ENCODE measurements at places on chromosomes 7 and 10.

DNA sequence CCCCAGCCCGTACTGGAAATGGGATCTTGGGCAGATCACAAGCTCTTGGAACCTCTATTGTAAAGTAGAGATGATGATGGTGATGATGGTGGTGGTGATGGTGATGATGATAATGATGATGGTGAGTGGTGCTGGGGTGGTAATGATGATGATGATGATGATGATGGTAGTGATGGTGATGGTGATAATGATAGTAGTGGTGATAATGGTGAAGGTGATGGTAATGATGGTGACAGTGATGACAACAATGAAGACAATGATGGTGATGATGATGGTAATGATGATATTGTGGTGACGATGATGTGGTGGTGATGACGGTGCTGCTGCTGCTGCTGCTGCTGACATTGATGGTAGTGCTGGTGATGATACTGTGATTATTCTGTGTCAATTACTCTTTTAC lies 91.0 kb upstream of the AFAP1L2 start:
- DNase-seq, result no peak

GRCh38 chr10:12529976-12530375 lies 180.6 kb downstream of the CAMK1D start:
- DNase-seq, result no peak

DNA sequence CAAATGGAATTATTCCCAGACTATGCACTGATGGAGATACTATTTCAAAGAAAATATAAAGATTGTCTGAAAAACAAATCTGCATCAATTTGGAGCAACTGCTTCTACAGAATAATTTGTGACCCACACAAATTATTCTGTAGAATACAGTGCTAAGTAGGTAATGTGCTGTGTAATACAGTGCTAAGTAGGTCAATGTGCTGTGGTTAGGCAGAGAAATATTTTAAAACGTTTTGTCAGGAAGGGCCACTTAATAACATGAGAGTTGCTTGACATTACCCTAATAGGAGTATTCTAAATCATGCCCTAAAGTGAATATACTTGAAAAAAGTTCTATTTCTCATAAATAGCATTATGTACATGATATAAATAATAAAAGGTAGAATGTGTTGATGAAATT lies 116.5 kb upstream of the KCND2 start:
- DNase-seq, result no peak

DNA sequence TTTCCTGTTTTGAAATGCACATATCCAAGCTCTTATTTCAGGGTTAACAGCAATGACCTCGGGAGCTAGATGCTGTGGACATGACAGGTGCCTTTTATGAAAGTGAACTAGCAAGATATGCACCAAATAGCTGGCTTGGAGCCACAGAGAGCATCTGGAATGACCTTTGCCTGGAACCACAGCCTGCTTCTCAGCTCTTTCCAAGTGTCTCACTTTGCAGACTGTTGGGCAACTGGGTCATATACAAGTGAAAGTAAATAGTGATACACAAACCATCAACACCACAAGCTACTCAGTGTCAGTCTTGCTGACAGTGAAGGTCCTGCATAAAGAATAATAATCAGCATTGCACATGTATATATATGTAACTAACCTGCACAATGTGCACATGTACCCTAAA lies 183.5 kb downstream of the RNF133 start:
- DNase-seq, result no peak

DNA sequence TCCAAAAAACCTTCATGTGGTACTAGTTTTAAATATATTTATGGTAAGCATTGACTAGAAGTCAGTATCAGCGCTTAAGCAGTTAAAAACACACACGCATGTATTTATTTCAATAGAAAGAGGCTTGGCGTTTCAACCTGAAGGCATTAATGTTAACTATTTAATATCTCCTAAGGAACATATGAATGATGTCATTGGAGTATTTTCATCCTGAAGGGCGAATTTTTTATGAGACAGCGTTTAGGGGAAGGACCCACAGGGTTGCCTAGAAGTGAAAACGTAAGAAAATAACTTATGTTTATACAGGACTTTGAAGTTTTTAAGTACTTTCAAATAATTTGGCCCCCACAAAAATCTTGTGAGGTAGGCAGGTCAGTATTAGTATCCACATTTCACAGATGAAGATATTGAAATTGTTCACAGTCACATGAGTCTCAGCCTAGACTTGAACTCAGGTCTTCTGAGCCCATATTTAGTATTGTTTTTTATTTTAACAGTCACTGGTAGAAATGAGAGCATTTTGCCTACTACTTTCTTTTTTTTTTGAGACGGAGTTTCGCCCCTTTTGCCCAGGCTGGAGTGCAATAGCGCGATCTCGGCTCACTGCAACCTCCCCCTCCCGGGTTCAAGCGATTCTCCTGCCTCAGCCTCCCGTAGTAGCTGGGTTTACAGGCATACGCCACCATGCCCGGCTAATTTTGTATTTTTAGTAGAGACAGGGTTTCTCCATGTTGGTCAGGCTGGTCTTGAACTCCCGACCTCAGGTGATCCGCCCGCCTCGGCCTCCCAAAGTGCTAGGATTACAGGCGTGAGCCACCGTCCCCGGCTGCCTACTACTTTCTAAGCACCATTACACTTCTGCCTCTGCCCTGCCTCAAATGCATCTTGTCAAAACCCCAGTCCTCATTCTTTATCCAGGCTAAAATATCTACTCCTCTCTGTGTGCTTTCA lies 1.8 kb downstream of the SLK start:
- DNase-seq, result no peak

GRCh38 chr7:25786936-25787335 lies 365.1 kb upstream of the NFE2L3 start:
- DNase-seq, result no peak

GRCh38 chr7:24926623-24927524 lies 53.1 kb downstream of the OSBPL3 start:
- no peak for DNase-seq

- DNase-seq, result no peak
These were observed 16.2 kb downstream of the SORBS1 start for GRCh38 chr10:95544783-95545500.

DNA sequence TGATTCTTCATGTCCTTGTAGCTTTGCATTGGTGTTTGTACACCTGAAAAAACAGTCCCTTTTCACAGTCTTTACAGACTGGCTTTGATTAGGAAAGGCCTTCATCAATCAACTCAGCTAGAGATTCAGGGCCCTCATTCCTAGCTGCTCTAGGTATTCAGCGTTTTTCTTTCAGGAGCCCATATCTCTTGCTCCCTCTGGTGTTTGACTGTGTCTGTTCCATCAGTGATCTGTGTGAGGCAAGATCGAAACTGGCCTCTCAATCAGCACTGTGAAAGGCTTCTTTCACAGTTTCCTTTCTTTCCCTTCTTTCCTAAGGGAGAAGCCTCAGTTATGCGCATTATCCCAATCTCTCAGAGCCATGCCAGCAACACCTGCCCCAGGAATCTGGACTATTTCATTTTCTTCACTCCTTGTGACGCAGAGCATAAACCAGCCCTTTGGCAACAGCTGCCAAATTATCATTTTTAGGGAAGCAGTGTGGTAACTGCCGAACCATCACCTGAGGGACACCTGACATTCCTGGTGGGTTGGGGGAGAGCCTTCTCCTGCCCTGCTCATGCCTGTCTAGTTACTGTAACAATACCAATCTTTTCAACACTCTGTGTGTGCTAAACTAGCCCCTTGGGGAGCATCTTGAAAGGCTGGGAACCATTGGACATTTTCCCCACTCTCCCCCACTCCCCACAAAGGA lies 75.7 kb upstream of the CCDC71L start:
- no peak for DNase-seq

GRCh38 chr7:12630513-12630819 lies 57.0 kb upstream of the ARL4A start:
- DNase-seq, result no peak

- DNase-seq, result no peak
These were observed 105.8 kb downstream of the USP6NL start for GRCh38 chr10:11505639-11506038.

DNA sequence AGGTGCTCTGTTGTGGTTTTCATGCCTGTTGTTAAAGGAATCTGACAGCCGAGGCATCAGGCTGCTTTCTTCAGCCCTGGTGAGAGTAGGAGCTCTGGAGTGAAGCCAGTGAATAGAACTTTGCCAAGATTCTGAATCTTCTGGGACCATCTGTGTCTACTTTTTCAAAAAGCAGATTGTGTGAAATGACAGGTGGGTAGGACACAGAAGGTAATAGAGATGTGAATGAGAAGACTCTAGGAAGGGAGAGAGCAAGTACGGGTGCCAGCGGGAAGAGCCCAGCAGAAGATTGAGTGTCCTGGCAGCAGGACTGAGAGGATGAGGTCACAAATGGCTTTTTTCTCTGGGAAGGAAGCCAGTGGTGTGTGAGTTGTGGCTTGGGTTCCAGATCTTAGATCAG lies 429.2 kb downstream of the SDK1 start:
- DNase-seq, result no peak

GRCh38 chr7:70588191-70588921 lies 543.6 kb upstream of the GALNT17 start:
- DNase-seq, result no peak

GRCh38 chr10:52332815-52333214 lies 18.7 kb downstream of the DKK1 start:
- no peak for DNase-seq

- no peak for DNase-seq
These were observed 46.3 kb downstream of the CNNM1 start for GRCh38 chr10:99375426-99375825.

DNA sequence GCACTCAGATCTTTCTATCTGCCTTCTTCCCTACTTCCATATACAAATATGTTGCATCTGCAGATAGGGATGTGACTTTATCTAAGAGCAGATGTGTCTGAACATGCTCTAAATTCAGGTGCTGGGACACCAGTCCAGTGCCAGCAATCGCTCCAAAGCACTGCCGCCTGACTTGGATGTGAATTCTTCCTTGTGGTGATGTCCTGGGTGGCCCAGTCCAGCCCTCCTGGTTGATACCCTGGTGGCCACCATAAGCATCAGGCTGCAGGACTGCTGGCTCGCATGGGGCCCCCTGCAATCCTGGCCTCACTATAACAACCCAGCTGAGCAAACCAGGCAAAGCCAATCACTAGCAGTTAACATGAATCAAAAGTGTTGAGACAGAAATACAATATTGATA lies 149.2 kb upstream of the PDE1C start:
- DNase-seq, result no peak
